ENCODE measurements at places on chromosomes 11 and 22.

DNA sequence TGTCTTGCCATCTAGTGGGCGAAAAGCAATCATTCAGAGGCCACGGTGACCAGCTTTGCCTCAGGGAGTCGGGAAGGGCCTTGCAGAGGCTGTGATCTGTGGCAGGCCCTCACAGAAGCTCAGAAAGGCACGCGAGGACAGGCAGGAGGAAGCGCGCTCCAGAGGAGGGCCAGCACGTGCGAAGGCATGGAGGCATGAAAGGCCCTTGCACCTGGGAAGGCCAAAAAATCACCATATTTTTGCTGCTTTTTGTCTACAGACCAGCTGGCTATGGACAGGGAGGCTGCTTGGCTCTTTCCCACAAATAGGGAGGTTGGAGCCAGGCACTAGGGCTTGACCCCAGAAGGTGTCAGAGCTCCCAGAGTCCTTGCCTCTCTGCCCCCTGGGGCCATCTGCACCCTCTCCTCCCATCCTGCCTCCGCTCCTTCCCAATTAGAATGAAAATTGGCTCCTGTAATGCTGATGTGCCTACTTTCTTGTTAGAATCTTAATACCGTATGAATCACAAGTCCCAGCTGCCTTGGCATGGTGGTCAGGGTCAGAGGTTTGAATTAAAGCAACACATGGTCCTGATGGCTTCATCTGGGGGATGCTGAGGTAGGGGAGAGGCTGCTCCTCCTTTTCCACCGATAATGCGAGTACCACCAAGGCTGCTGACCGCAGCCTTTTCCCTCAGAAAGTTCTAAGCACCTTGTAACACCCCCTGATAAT lies 69.1 kb downstream of the FEZ1 start:
- DNase-seq = no peak

DNA sequence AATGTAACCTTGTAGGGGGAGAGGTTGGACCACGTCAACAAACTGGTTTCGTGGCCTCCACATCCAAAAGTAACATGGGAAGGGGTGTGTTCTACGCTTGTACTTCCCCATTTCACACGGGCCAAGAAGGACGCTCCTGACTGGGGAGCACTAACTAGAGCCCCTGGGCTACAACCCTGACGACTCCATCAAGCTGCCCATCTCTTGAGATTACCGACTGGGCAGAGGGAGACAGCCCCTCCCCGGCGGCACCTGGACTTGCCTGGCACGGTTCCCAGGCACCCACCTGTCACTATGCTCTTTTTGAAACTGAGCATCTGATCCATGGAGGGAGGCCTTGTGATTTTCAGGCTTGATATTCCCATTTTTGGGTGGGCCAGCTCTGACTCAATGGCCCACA lies 68.5 kb downstream of the SHANK2 start:
- no peak for DNase-seq

GRCh38 chr22:19943082-19944026 lies 1.7 kb upstream of the TXNRD2 start:
- DNase-seq = peak; percentile 94

- DNase-seq = no peak
Observed at GRCh38 chr11:122701143-122701542, 45.6 kb downstream of the UBASH3B start.

DNA sequence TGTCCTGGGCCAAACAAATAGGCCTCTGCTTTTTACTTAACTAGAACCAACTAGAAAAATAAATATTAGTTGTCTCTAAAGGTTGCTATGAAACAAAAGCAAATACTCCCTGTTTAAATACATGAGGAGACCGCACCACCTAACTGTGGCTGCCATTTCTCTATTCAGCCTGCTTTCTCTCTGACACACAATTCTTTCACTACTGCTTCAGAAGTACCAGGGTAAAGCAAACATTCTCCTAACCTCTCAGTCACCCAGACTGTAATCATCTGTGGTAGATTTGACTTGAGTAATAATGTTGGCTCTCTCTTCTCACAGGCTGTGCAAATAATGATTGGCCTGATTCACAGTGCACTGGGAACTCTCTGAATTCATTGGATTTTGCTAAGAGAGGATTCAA lies 41.0 kb upstream of the MS4A8 start:
- no peak for DNase-seq

- DNase-seq = no peak
Observed at GRCh38 chr11:30775233-30775522, 189.0 kb upstream of the MPPED2 start.

- DNase-seq = peak; percentile 13
Observed at GRCh38 chr11:75795276-75796090, 19.5 kb upstream of the UVRAG start.

DNA sequence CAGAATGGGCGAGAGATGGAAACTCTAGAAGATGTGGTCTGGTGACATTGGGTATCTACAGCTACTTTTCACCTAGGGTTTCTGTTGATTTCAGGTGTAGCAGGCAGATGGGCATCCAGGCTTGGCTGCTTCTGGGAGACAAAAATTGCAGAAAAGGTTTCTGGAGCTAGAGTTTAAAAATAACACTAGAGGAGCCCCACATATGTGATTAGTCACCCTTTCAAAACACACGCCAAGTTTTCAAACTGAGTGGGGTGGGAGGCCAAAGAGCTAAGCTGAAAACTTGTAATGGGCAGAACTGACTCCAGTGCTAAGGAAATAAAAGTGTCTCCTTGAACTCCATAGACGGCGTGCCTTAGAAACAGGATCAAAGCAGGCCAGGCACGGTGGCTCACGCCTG lies 80.8 kb downstream of the GRK3 start:
- peak; percentile 45 for DNase-seq

GRCh38 chr11:109015283-109015682 lies 350.4 kb downstream of the DDX10 start:
- DNase-seq = peak; percentile 81

- DNase-seq = no peak
Observed at GRCh38 chr11:130474637-130475400, 26.4 kb downstream of the ADAMTS15 start.

- DNase-seq = peak; percentile 68
Observed at GRCh38 chr11:86761978-86762377, 38.4 kb upstream of the PRSS23 start.

GRCh38 chr11:134512061-134512460 lies 100.0 kb upstream of the B3GAT1 start:
- no peak for DNase-seq

- DNase-seq = peak; percentile 51
Observed at GRCh38 chr11:14340721-14341120, 18.3 kb downstream of the RRAS2 start.

GRCh38 chr11:108002476-108002875 lies 6.2 kb upstream of the CUL5 start:
- no peak for DNase-seq

DNA sequence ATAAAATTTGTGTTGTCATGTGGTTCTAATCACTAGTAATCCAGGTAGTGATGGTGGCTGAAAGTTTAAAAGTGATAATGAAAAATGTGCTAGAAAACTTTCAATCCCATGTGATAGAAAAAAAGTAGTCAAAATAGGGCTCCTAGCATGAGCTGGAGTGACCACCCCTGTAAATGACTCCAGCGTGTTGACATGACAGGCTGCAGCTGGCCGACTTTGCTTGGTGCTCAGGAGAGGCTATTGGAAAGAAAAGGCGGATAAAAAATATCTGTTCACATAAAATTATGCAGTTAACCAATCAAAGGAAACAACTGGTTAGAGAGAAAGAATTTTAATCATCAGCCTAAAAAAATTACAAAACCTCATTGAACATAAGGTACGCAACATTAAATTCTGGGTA lies 16.9 kb upstream of the MTCH2 start:
- DNase-seq = no peak

DNA sequence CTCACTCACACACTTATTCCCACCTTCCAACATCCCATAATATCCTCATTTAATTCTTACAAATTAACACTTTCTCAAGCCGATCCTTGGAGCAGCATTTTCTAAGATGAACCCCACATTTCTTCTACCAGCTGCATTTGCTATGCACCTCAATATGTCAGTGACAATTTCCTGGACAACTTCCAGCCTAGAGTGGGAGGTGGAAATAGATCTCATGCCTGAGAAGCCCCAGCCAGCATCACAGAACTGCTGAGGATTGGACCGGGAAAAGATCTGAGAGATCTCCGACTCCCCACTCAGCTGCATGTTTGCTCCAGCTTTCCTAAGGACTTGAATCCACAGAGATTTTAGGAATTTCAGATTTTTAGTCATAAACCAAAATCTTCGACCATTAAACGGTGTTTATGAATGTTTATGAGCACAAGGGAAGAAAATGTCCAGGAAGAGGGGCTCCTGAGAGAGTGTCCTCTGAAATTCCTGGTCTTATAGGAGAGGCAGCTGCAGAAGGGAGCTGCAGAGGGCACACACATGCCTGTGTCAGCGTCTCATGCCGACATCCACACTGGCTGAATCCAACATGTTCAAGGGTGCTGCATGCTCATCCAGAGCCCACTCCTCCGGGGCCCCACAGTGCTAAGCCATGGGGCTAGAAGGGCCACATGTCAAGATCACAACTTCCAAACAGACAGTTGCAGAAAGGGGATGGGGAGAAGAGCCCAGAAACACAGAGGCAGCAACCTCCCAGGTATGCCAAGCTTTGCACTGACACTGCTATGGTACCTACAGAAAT lies 68.6 kb downstream of the MICAL3 start:
- peak; percentile 22 for DNase-seq

DNA sequence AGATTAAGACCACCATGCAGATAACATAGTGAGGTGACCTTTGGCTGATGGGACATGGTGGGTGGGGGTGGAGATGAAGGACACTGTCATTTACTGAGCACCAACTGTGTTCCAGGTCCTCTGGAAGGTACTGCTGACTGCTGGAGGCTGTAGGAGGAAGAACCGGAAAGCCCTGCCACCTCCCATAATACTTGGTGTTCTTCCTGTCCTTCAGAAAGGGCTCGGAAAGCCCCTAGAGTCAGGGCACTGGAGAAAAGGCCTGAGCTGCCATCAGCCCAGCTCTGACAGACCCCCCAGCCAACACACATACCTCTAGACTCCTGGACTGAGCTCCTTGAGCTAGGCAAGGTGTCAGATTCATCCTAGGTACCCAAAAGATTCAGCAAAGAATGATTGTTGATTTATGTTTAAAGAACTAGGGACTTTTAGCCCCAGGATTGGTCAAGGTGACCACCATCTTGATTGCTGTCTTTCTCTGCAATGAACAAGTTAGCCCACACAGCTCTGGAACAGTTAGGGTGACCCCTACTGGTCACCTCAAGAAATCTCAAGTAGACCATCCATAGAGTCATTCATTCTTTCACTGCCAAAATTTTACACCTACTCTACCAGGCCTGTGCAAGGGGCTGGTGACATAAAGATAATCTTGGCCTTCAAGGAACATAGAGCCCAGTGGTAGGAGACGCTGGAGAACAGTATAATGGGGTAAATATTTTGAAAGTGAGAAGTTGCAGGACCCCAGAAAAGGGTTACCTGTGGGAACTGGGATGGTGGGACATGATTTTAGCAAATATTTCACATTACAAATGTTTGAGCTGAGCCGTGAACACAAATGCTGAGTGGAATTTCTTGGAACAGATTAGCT lies 39.4 kb downstream of the IRAG1 start:
- DNase-seq = peak; percentile 65

GRCh38 chr11:16896729-16897469 lies 117.3 kb downstream of the PLEKHA7 start:
- no peak for DNase-seq

- DNase-seq = no peak
Observed at GRCh38 chr22:17825876-17826550, 51.7 kb upstream of the BID start.

- no peak for DNase-seq
Observed at GRCh38 chr11:83684071-83684470, 397.9 kb upstream of the CCDC90B start.

DNA sequence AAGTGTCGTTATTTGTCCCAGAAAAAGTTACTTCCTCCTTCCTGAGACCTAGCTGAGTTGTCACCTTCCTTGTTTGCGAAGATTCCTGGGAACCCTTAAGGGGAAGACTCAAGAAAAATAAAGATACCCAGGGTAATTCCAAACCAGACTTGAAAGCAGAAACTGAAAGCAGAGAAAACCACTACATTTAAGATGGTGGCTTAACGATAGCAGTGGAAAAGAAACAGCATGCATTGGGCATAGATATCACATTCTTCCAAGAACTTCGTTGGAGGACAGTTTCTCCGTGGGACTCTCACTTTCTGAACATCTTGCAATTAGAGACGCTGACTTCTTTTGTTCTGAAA lies 89.1 kb downstream of the FAM76B start:
- no peak for DNase-seq

DNA sequence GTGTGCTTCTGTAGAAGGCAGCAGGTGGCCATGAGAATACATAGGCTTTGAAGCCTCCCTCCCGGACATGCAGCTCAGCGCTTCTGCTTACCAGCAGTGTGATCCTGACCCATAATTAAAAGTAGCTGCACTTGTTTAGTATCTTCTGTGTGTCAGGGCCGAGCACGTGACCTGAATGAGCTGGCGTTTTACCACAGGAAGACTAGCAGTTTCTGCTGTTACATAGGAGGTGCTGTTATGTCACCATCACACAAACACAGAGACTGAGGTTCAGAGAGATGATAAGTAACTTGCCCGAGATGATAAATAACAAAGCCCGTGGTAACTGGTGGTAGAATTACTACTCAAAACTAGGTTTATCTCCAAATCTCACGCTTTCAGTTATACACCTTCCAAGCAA lies 329.5 kb downstream of the OPCML start:
- no peak for DNase-seq

- no peak for DNase-seq
Observed at GRCh38 chr22:23245045-23245798, 64.9 kb downstream of the BCR start.

- peak; percentile 59 for DNase-seq
Observed at GRCh38 chr11:77747381-77747969, 73.0 kb downstream of the RSF1 start.
